Prostate gland (tissue), 2 donors: ENCODE measurements at places on chromosomes 2 and 18.

GRCh38 chr2:64192125-64192479 lies 47.9 kb upstream of the PELI1 start:
- DNase-seq = no peak

DNA sequence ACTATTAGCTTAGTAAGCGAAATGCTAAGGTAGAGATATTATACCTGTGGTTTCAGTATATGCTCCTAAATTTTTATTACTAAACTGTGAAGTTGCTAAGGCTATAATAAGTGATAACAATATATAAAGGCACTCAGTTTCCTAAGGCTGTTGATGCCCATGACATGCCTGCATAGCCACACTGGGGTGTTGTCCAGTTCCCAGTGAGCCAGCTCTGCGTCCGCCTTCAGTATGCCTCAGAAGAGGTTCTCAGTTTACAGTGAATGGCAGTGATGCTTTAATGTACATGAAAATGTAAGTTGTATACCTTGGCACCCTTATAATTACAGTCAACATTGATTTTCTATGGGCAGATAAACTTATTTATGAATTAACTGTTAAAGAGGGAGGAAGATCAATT lies 7.2 kb downstream of the FHOD3 start:
- DNase-seq = no peak

DNA sequence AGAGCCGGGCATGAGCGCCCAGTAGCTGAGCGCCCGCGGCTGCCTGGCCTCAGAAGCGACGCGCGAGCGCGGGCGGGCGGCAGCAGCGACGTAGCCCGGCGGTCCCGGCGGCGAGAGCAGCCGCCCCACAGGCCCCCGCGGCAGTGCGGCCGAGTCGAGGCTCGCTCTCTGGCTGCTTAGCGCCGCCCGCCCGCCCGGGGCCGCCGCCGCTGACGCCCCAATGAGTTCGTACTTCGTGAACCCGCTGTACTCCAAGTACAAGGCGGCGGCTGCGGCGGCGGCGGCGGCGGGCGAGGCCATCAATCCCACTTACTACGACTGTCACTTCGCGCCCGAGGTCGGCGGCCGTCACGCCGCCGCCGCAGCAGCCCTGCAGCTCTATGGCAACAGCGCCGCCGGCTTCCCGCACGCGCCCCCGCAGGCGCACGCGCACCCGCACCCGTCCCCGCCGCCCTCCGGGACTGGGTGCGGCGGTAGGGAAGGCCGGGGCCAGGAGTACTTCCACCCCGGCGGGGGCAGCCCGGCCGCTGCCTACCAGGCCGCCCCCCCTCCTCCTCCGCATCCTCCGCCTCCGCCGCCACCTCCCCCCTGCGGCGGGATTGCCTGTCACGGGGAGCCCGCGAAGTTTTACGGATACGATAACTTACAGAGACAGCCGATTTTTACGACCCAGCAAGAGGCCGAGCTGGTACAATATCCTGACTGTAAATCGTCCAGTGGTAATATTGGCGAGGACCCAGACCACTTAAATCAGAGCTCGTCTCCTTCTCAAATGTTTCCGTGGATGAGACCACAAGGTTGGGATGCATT lies 847 bp downstream of the HOXD8 start:
- no peak for DNase-seq

DNA sequence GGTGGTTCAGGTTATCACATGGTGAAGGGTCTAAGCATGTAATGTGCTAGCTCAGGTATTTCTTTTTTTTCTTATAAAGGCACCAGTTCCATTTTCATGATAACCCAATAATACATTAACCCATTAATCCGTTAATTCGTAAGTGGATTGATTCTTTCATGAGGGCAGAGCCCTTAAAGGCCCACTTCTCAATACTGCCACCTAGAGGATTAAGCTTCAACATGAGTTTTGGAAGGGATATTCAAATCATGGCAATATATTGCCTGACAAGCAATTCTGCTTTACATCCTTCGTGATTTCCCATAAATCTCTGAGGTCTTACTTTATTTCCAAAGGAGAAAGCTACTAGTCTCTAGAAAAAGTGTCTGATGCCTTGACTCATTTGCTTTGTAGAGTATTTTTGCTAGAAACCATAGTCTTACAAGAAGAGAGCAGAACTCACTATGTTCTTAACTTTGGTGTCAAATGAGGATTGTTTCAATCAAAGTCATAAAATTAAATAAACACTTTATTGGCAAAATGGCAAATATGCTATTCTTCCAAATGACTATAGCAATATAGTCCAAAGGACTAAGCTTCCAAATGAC lies 271.3 kb downstream of the KCNS3 start:
- DNase-seq = no peak

DNA sequence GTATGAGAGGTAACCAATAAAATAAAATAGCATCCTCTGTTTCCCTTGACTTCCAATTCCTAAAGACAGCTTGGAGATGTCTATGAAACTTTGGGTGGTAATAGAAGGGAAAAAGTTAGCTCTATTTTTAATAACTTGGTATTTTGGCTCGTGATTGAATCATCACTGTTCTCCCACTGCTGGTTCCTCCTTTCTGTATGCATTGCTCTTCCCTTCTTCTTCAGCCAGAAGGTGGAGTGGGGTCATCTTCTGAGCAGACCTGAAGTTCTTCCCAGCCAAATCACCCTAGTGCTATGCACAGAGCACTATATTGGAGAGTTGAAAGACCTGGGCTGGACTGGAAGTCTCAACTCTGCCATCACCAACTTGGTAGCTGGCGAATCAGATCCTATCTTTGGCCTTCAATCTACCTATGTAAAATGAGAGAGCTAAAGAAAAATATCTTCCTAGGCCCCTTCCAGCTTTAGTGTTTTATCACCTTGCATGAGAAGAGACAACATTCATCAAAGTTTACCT lies 54.1 kb downstream of the CPO start:
- DNase-seq = no peak

DNA sequence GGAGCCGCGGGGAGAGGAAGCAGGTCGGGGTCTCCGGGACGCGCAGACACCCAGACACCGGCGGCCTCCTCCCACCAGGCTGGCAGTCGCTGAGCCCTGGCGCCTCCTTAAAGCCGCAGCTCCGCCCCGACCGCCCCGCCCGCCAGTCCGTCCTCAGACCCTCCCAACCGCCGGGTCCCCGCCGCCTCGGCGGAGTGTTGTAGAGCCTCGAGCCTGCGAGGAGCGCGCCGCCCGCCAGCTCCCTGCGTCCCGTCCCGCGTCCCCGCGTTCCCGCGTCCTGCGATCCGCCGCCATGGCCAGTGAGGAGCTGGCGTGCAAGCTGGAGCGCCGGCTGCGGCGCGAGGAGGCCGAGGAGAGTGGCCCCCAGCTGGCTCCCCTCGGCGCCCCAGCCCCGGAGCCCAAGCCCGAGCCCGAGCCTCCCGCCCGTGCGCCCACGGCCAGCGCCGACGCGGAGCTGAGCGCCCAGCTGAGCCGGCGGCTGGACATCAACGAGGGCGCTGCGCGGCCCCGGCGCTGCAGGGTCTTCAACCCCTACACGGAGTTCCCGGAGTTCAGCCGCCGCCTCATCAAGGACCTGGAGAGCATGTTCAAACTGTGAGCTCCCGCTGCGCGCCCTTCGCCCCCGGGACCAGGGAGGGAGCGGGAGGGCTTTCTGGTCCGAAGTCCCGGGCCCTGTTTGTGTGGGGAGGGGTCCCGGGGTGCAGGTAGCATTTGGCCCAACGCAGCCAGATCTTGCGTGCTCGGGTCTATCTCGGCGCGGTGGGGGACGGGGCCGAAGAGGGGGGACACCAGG lies at the start of gene EFHD1:
TSS of gene EFHD1 (plus strand) at position 192 of the 793 bp plus-strand sequence. CDS start at position 293, 101 bp downstream.
- peak; percentile 75 for DNase-seq

- DNase-seq = no peak
Observed at GRCh38 chr2:3617198-3617890, 22.4 kb downstream of the COLEC11 start.

- DNase-seq = no peak
Observed at GRCh38 chr2:69969126-69969983, 7.9 kb upstream of the ASPRV1 start.

GRCh38 chr18:813172-814071 lies 1.4 kb upstream of the YES1 start:
- DNase-seq = no peak

- no peak for DNase-seq
Observed at GRCh38 chr2:217706095-217706494, 296.7 kb downstream of the TNS1 start.

- no peak for DNase-seq
Observed at GRCh38 chr2:61414674-61415073, 56.2 kb downstream of the USP34 start.

- DNase-seq = no peak
Observed at GRCh38 chr2:23469142-23469540, 84.2 kb downstream of the KLHL29 start.

DNA sequence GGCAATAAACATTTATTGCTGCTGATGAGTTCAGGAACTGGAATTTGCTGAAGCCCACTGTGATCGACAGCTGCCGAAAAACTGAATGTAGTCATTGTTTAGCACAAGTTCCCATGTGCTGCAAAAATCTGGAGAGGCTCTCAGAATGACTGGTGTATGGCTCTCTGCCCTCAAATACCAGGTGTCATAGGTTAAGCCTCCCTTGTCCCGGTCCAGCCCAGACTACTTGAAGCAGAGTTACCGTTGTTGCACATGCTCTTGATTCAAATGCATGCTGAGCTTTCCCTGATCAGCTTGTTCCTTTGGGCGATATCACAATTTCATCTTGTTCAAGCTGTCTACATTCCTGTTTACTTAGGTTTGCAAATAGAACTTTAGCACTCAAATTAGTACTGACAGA lies 625.2 kb downstream of the CPS1 start:
- DNase-seq = no peak

DNA sequence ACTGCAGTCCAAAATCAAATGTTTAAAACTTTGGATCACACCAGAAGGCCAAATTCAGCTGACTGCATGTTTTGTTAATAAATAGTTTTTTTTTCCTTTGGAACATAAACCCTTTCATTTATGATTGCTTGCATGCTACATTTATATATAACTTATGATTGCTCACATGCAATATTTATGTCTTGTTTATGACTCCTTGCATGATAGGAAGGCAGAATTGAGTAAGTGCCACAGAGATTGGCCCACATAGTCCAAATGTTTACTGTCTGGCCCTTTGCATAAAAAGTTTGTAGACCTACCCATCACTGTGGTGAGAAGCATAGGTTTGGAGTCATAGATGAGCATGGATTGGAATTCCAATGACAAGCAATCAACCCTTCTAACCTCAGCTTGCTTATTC lies 30.8 kb downstream of the WDFY1 start:
- no peak for DNase-seq

DNA sequence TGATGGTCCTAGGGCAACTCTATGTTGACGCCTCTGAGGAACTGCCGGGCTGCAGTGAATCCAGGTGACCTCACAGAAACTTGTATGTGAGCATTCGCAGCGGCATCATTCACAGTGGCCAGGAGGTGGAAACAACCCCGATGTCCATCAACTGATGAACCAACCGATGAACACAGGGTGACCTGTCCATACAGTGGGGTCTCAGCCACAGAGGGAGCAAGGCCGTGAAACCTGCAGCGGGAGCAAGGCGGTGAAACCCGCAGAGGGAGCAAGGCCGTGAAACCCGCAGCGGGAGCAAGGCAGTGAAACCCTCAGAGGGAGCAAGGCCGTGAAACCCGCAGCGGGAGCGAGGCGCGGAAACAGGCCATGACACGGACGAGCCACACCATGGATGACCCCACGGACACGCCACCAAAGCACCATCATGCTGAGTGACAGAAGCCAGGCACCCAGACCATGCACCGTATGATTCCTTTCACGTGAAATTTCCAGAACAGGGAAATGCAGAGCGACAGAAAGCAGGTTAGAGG lies 63.0 kb downstream of the PARD6G start:
- no peak for DNase-seq

DNA sequence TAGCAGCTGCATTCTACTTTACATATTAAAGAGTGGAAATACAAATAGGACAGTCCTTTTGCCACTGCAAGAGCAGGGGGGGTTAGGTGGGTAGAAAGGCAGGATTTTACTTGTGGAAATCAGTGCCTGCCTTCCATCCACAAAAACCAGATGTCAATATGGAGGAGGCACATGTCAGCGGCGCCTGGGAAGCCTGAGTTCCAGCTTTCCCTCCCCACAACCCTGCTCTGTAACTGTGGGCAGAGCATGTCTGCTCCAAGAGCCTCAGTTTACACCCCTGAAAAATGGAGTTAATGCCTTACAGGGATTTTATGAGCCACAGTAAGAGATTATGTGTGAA lies 32.9 kb downstream of the STEAP3 start:
- DNase-seq = no peak

GRCh38 chr18:59994357-59994756 lies 94.6 kb downstream of the PMAIP1 start:
- DNase-seq = no peak

DNA sequence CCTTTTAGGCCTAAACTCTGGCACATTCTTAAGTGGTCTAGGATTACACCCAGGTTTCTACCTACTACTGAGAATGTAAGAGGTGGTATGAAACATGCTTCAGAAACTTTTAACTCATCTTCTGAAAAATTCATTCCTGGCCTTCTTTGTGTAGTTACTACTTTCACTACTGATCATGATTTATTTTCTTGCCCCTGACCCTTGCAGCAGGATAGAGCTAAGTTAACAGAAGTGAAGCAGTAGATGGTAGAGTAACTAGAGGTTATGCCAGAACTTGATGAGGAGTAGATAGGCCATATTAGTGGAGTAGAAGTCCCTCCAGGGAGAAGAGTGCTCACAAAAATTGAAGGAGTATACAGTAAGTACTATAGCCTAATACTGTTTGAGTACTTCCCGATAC lies 75.5 kb upstream of the MSTN start:
- DNase-seq = no peak

DNA sequence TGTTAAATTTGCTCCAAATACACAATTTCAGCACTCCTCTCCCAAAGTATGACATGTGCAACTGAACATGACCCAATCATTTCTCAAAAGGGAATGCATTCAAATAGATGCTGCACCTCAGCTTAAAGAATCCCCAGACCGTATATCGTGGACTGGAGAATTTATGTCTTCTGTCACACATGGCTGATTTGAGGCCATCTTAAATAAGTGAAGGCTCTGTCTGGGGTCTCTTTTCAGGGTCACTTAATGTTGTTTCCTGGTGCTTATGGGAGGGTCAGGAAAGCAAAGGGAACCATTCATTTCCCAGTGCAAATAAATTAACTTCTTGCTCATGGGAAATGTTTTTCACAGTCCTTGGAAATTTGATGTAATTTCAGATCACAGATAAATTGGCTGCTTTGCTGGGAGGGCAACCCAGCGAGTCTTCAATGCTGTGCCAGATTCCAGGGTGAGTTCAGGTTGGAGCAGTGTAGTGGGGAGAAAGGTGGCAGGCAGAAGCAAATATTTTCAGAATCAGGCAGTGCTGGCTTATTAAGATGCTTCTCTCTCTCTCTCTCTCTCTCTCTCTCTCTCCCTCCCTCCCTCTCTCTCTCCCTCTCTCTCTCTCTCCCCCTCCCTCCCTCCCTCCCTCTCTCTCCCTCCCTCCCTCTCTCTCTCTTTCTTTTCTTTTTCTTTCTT lies 34.3 kb downstream of the GATA6 start:
- DNase-seq = no peak

DNA sequence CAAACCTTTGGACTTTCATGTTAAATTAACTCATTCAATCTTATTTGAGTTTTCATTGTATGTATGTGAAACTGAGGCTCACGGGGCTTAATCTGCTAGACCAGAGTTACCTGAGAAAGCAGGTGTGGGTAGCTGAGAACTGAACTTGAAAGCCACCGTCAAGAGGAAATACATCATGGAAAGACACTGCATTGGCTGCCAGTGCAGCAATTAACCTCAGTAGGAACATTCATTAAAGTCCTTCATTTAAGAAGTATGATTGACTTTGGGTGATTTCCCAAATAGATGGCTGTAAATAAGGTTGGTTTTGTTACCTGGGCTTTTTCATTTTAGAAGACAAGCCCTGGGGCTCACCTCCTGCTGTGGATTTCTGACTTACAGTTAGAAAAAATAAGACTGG lies 36.5 kb upstream of the MGAT5 start:
- no peak for DNase-seq
